AG04450 (cell line): ENCODE measurements at places on chromosomes 1 and 21. TPM values are rescaled to one million over a fixed set of nuclear protein-coding genes. Genes with fewer than 3 reads are reported as not detected.

Gene ELF3
- polyA plus RNA-seq = 0.12 and 0.72 TPM in 2 replicates

- DNase-seq = no peak
Observed at GRCh38 chr1:50252196-50252595, 143.5 kb downstream of the ELAVL4 start.

Gene CLCA1
- not detected in 2 replicates for polyA plus RNA-seq

DNA sequence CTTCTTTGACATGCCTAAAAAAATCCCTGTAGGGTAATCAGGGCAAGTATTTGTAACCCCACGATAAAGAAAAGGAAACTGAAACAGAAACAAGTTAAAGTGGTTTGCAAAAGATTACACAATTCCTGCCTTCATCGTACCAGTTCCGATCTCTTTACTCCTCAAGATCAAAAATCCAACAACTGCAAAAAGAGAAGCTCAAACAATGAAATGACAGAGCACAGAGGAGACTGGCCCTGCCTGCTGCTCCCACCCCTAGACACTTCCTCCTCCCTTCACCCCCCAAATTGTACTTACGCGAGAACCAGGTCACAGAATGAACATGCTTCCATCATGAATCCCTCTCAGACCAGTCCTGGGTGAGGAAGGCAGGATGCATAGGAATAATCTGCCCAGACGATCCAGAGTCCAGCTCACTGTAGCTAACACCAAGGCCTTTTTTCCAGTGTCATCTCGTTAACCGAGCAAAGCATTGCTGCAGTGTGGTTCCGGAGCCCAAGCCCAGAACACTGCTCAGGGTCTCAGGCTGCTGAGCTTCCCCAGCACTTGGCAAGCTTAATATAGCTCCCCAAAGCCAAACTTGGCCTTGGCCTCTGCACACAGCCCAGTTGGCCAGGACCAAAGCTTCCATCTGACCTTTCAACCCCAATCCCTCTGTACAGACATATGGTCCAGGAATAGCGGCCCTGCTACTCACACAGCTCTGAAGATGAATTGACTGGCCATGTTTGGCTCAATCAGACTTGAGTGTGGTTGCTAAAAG, 20.3 kb downstream of the RXRG start:
- DNase-seq = no peak
